ENCODE measurements at places on chromosomes 4 and X. TPM values are rescaled to one million over a fixed set of nuclear protein-coding genes. Genes with fewer than 3 reads are reported as not detected.

- DNase-seq: no peak
These were observed 137.0 kb upstream of the MED14 start for GRCh38 chrX:40872351-40872750.

DNA sequence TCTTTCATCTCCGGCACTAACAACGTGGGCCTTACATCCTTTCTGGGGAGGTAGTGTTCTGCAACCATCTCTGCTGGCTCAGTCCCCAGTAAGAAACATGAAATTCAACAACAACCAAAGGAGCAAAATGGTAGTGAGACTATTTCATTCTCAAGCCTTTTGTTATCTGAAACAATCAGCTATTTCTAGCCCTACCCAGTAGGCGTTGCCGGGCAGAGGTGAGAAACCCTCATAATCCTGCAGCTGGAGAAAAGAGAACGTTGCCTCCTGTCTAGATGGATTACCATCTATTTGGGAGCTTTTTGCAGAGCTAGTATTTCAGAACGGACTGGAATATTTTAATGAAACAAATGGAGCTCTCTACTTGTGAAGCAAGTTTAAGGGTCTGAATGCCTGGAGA, 66.4 kb upstream of the GPR174 start:
- no peak for DNase-seq

DNA sequence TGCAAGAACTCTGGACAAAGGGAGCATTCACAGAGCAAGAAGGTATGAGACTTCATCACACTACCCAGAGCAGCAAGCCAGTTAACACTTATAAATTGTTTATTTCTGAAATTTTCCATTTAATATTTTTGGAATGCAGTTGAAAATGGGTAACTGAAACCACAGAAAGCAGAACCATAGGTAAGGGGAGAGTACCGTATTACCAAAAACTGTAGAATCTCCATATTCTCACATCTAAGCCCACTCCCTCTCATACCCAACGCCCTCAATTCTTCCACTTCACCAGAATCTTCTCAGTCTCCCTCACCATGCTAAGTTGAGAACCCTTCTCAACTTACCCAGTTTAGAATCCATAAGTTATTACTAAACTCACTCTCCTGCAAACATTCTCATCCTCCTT, 277.8 kb downstream of the SPOCK3 start:
- DNase-seq: no peak

GRCh38 chrX:114071412-114071811, 512.5 kb upstream of the HTR2C start:
- no peak for DNase-seq

- no peak for DNase-seq
These were observed 33.9 kb downstream of the PDK3 start for GRCh38 chrX:24498975-24499374.

DNA sequence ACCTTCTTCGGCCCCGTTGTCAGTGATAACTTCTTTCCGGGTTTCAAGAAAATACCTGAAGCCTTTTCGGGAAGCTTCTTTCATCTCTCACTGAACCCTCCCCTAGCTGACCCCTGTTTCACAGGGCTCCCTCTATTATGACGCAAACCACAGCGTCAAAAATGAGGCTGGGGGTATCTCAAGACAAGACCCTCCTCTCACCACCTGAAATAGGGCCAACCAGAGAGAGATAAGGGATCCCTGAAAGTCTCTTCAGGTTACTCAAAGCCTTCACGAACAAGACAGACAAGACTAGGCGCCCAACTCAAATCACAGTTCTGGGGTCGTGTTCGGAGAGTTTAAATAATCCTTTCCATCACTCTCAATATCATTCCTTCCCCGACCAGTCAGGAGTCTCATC, 1.2 kb downstream of the PHF8 start:
- no peak for DNase-seq

- DNase-seq: no peak
These were observed 22.4 kb downstream of the IL3RA start for GRCh38 chrX:1358793-1359476.

DNA sequence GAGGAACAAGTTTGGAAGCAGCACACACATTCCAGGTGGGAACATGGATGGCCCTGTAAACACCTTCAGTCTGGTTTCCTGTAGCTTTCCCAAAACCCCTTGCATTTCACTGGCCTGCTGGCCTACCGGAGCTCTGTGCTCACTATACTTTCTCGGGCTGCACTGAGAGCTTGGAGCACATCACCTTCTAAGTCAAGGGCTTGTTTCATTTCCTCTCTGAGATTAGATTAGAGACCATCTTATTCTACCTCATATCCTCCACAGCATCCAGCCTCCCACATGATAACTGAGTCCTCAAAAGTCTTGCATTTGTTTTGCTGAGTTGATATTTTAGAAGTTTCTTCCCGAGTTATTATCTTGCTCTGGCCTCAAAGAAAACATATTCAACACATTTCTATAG, 147.7 kb downstream of the RASL11B start:
- no peak for DNase-seq

The RAB41 gene
- not detected for total RNA-seq

The JAKMIP1 gene
- not detected for total RNA-seq

The SMIM10 gene
- total RNA-seq: not detected

The RS1 gene
- total RNA-seq: not detected
